ENCODE measurements at places on chromosomes 7 and 10.

- DNase-seq: no peak
Measured at GRCh38 chr7:117667456-117667855, 187.6 kb downstream of the CFTR start.

- DNase-seq: no peak
Measured at GRCh38 chr10:128867210-128867609, 599.8 kb upstream of the MGMT start.

DNA sequence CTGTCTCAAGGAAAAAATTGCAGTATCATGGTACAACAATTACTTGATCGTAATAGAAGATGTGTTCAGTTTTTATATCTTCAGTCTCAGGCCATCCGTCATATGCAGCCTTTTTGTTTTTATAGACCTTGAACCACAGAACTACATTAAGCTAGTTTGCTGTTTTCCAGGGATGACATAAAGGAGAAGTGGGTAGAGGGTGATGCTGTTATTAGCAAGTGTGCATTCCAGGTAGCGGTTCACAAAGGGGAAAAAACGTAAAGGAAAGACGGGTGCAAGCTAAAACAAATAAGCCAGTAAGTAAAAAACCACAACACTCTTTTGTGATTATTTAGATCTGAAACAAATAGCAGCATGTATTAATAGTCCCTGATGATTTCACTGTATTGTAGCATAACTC, 71.7 kb downstream of the BMPR1A start:
- no peak for DNase-seq

DNA sequence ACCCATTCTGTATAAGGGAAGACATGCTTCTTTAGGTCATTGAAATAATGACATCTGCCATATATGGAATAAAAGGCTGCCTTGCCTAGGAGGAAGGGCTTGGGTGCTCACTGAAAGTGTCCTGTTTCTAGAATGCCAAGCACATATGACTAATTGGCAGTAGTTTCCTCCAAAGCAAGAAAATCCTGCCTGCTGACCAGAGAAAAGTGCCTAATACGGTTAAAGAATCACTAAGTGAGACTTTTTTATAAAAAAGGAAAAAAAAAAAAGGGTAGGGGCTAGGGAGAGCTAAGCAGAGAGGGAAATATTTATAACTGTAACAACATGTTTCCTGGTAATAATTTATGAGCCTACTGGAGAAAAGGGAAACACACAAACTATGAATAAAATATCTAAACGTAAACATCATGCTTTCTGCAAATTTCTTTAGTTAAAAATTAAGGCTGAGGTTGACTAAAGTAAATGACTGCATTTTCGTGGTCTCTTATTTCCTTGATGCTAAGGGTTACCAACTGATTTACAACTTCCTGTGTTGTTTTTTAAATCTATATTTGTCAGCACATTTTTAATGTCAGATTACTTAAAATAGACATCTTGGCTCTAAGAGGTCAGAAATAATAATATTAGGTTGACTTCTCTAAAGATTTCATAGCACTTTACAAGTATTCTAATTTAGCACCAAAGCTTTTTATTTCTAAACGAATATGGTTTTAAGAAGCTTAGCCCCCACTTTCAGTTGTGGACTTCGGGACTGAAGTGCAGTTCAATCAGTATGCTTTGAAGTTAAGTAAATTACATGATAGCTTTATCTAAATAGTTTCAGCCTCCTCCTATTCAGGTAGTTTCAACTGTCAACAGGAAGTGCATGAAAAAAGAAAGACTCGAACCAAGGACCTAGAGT, 89.6 kb downstream of the CABCOCO1 start:
- no peak for DNase-seq

GRCh38 chr7:81769891-81770727, at the start of gene HGF:
Gene HGF, minus strand, starts transcription at chr7:81770047. Its CDS starts 76 bp downstream, at chr7:81769971.
- DNase-seq: no peak

DNA sequence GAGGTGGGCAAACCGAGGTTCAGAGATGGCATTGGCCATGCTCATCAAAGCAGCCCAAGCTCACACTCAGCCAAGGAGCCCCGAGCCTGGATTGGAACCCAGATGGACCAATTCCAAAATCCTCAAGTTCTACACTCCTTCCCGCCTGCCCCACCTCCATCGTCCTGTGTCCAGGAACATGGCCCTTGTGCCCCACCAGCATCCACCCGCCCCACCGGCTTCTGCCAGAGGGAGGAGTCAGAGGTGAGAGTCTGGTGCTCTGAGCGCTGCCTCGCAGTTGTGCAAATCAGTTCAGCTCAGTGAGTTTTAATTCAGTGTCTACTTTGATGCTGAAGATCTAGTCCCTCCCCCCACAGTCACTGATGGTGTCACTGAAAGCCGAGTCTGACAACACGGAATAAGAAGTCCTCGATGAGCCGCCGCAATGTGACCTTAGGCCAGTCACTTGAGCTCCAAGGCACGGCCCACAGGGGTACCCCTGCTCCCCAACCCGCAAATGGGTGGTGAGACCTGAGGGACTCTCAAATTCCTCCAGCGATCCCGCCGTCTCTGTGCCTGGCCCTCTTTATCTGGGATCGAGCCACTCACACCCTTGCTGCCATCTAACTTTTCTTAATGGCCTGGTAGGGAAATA, 26.3 kb downstream of the PRKAG2 start:
- no peak for DNase-seq

DNA sequence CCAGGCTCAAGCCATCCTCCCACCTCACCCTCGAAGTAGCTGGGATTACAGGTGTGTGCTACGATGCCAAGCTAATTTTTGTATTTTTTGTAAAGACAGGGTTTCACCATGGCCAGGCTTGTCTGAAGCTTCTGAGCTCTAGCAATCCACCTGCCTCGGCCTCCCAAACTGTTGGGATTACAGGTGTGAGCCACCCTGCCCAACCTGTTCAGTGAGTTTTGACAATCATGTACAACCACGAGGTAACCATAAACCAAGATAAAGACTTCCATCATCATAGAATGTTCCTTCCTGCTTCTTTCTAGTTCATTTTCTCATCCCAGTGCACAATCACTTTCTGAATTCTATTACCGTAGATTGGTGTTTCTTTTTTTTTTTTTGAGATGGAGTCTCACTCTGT, 30.5 kb upstream of the MKRN1 start:
- DNase-seq: no peak

GRCh38 chr7:149171892-149172533, 23.3 kb upstream of the ZNF282 start:
- no peak for DNase-seq

All from activated naive CD4-positive, alpha-beta T cell (primary cell).